ENCODE measurements at places on chromosomes 11 and 22.

DNA sequence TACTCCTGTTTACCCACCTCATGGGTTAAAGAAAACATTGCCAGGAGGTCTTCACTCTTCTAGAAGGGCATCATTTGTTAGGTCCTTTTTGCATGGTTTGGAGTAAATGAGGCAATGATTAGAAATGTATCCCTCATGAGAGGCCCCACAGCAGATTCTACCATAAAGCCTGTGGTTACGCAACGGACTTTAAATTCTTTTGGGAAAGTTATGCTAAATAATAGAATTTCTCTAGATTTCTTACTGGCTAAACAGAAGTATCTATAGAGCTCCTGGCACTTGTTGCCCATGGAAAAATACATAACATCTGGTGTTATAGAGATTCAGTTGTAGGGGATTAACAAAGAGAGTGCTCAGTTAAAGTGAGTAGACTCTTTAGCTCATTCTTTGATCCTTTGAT, 15.1 kb upstream of the ATXN10 start:
- no peak for DNase-seq

DNA sequence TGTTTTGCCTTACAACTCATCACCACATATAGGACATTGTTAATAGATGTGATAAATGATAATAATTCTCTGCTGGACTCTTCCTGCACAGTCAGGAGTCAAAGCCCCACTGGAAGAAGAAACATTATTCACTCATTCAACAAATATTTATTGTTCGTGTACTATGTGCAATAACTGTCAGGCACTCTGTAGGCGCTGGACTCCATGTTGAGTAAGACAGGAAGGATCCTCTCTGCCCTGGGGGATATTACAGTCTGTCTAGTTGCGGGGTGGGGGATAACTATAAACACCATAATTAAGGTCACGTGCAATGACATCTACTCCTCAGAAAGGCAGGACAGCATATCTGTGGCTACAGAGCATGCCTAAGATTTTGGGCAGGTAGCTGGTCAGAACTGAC, 281.1 kb downstream of the FAT3 start:
- no peak for DNase-seq

DNA sequence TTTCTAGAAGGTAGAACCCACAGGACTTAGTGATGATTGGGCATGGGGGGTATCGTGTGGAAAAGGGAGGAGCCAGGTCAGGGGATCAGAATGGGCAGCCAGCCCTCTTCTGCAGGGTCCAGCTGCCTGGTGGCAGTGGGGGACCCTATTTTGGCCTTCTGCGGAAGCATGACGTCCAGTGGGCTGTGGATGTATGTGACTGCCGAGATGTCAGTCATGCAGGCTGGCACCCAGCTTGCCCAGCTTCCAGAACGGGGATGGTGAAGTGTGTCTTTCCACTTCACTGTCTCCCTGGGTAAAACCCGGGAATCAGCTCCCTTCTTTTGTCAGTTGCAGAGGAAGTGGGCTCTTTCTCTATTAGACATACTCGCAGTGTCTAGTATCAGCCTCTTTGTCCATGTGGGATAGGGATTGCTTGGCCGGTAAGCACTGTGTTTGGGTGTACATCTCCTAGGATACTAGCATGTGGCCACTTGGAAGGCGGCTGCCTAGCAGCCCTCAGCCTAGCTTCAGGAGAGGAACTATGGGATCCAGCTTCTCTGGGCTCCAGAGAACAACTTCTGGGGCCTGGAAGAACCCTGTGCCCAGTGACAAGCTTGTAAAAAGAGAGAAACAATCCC, 51.4 kb downstream of the GRIK4 start:
- no peak for DNase-seq

- no peak for DNase-seq
Measured at GRCh38 chr11:108729227-108729871, 64.5 kb downstream of the DDX10 start.

DNA sequence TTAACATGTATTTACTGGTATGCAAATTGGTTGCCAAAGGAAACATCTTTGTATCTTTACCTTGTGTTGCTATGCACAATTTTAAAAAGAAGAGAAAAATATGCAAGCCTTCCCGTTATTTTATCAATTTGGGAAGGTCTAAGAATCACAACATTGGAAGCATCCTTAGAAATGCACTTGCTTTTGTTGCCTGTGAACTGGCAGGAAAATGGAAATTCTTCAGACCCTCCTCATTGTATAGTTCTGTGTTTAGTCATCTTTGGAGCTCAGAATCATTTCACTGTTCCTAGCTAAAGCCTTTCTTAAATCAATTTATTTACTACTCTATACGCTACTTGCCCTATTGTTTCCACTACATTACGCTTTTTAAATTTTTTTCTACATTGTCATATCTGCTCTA, 574.5 kb downstream of the DLG2 start:
- no peak for DNase-seq

DNA sequence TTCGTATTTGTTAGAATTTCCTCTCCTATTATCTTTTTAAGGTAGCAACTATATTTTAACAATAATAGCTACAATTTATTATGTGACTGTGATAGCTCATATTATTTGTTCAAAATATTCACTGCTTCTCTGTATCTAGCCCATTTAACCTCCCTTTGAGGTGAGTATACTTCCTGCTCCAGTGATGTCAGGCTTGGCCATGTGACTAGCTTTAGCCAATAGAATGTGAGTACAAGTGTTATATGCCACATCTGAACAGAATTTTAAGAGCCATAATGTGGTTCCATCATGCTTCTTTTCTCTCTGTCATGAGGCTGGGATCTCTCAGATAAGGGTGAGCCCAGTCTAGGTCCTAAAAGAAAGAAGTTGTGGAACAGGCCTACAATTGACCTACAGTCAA, 217.6 kb downstream of the TTC28 start:
- no peak for DNase-seq

DNA sequence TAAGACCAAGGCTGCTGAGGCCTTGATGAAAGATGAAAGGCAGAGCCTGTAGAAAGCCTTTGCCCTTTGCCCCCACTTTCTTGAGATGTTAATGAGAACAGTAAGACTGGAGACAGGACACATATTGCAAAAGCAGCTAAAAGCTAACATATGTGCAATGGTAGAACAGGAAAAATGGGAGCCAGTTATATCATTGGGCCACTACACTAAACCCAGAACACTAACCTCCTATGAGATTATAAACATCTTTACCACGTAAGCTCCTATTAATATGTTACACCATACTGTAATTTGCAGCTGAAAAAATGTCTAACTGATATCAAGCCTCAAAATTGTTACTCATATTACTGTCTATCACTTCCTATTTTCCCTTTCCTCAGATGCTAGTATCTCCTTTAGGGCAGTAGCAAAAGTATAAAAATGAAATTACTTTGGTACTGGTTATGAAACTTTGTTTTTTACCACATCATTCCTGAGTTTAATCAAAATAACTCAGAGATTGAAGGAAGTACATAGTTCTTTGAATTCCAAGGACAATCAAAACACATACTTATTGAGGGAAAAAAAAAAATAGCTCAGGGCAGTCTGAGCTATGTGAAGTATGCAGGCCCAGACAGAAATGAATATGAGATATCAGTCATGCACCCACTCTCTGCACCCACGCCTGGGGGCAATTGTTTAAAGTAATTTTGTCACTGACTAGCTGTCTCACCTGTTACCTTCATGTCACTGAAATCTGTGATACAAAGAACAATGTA, 9.1 kb downstream of the HPS5 start:
- no peak for DNase-seq

DNA sequence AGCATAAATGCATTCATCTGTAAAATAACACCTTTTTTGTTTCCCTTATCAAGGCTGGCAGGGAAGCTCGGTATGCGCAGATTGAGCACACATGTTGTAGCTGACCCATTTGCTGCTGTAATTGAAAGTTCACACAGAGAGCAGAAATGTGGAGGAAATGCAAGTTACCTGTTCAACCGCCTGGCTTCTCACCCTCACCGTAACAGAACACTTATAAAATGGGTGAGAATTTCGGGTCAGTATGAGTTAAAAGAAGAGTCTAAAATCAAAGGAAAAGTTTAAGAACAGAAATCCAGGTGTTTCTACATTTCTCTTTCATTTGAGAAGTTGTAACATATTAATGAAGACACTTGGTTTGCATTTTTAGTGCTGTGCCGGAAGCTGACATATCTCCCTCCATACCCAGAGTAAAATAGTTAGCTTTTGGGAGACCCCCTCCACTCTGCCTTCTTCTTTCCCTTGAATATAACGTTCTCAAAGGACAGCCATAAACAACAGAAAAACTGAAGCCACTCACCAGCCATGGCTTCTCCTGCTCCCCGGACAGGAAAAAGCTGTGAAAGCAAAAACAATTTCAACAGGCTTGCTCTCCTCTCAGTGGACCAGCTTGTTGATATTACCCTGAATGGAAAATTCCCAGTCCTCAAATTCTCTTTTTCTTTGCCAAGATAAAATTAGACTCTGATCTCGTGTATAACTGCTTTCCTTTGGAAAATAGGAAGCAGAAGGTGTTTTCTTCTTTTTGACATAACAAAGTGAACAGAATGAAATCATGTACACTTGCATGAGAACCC, at the start of gene CASP12:
Gene CASP12, minus strand, starts transcription at position 570 of the 794 bp plus-strand sequence.
- DNase-seq = no peak

DNA sequence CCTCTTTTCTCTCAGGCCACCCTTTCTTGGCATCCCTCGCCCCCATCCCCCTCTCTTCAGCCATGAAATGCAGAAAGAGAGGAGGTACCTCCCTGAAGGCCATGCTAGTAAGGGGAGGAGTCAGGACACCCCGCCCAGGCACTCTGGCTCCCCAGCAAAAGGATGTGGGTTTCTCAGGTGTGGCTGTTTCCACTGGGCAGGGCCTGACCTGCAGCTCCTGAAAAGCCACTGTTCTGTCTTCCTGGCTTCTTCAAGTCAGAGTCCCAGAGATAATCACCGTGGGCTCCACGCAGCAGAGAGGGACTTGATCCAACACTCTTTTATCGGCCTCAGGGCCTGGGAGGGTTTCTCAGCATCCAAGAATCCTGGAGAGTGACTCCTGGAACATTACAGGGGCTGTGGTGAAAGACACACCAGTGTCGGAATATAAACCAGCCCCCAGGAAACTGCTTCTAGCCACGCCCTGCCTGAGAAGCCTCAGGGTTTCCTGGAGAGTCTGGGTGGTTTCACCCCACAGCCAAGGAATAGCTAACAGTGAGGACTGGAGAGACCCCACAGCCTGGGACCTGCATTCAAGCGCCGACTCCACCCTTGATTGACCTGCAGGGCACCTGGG, 45.7 kb upstream of the TSPAN18 start:
- no peak for DNase-seq

- no peak for DNase-seq
Measured at GRCh38 chr22:50064453-50064852, 6.4 kb upstream of the TTLL8 start.

DNA sequence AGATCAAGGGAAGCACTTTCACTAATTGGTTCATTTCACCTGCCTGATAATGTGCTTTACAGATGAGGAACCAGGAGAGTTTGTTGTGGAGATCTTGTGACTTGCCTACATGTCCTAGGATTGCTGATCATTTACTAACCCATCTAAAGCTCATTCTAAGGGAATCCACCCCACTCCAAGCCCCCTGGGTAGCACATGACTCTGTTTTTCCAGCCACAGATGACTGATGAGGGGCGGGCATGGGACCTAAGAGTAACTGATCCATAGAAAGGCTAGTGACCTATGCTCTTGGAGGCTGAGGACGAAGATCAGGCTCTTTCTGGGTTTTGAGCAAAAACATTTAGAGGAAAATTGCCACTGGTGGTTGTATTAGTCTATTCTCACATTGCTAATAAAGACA, 378.1 kb downstream of the CADM1 start:
- DNase-seq = no peak

GRCh38 chr11:68191661-68192579, 21.2 kb downstream of the KMT5B start:
- DNase-seq = no peak

GRCh38 chr22:23383491-23384361, 196.4 kb downstream of the IGLL1 start:
- no peak for DNase-seq

DNA sequence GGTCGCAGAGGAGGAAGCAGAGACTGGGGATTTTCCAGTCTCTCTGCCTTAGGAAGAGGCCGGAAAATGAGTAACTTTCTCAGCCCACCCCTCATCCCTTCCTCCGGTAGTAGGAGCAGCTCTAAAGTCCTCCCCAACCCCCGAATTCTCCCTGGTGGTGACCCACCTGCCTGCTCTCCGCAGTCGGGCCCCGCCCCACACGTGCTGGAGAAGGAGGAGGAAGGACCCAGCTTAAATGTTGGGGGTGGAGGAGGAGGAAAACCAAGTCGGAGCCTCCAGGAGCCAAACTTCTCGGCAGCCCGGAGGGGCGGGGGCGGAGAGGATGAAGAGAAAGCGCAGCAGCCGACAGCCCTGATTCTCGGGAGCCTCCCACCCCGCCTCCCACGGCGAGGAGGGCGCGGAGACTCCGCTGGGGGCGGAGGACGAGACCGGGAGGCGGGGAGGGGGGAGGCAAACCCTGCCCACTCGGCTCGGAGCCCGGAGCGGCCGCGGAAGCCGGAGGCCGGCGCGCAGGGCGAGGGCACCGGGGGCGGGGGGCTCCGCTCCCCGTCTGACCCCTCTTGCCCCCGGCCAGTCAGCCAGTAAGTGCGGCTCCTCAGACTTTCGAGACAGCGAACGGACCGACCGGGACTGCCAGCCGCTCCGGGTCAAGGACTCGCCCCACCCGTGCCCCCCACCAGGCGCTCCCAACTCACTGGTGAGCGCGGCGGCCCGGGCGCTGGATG, at the start of gene TPBGL:
Gene TPBGL, plus strand, starts transcription at position 464 of the 725 bp plus-strand sequence. CDS start 276 bp downstream, outside the sequence.
- DNase-seq = peak; percentile 78

DNA sequence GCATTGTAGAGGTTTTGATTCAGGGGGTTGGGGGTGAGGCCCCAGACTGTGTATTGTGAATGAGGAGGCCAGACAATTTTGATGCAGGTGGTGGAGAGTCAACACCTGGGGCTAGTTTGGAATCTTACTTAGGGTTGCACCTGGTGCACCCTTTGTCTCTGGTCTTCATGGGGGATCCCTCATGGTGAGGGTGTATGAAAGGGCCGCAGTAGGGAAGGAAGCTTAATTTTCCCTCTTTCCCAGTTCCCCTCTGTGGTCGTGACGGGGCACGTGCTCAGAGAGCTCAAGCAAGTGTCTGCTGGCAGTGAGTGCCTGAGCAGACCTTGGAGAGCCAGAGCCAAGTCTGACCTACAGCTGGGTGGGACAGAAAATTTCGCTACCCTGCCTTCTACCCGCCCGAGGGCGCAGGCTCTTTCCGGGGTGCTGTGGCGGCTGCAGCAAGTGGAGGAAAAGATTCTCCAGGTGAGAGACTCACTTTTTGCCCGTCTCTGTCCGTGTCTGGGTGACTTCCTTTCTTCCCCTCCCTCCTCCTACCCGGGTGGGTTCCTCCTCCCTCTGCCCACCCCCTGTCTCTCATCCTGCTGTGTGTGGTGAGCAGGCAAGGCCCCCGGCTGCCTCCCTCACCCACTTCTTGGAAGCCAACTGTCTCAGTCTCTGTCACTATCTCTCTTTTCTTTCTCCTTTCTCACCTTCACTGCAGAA, 131.7 kb downstream of the MICAL2 start:
- no peak for DNase-seq

GRCh38 chr11:24246715-24247114, 250.1 kb upstream of the LUZP2 start:
- DNase-seq = no peak

DNA sequence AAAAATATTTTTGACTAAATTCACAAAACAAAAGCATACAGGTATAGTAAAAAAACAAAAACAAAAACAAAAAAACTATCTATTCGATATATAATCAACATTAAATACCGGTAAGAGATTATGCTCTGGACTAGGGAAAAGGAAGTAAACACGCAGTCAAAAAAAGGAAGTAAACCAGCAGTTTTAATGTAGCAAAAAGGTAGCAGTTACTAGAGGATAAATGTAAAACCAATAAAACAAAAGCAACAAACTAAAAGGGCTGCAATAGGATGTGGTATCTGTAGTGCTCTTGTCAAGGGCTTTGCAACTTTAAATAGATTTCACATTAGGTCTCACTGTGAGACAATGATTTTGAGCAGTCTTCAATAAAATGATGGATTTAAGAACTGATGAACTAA, 2.4 kb downstream of the TRIM22 start:
- DNase-seq = no peak
